ENCODE measurements at places on chromosomes 2 and 18.

DNA sequence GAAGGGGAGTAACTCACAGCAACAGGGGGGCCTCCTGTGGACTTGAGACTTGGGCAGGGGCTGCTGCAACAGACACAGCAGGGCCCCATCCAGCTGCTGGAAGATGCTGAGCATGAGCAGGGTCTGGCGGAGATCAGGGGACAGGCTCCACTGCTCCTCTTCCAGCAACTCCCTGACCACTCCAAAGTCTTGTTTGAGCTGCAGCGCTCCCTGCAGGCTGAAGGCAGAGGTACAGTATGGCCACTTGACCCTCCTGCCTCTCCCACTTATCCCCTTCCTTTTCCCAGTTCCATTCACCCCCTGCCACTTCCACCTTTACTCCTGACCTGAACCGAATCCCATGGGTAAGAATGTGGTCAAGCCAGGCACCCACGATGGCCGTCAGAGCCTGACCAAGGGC is 2.4 kb upstream of the MRPL53 start:
- H3K4me1 ChIP-seq: peaks cover 9% of the 10 kb centered on the region
- peaks cover 16% of the 10 kb centered on the region for H3K36me3 ChIP-seq
- H3K4me3 ChIP-seq: no peak overlapping the region
- H3K27ac ChIP-seq: no peak overlapping the region
- DNase-seq: no peak
- no peaks in the 10 kb centered on the region for H3K27me3 ChIP-seq

DNA sequence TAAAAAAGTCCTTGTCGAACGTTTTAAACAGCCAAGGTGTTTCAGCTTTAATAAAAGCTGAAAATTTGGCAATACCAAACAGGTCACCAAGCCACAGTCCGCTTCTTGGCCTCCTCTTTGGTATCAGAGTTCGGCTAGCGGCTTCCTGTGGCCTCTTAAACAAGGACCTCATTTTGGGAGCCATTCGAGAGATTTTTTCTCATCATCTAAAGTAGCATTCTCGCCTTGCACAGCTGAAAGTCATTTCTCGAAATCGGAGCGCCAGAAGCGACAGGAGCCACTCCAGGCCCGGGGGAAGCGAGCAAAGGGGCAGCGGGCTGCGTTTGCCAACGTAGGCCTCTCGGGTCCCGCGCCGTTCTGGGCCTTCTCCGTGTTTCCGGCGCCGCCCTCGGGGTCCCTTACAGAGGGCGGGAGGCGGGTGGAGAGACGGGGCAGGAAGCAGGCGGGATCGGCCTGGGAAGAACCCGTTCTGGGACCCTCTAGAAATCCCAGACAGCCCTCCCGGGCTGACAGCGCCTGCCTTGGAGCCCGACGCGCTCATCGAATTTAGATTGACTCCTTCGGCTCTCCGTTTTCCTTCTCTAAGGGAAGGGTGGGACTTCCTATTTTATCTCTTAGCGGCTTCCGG is 522 bp upstream of the ZNF407 start:
- peaks cover 20% of the 10 kb centered on the region for H3K4me1 ChIP-seq
- H3K4me3 ChIP-seq: peak overlapping the region; percentile 95
- peak overlapping the region; percentile 97 for H3K27ac ChIP-seq
- no peak for DNase-seq

- no peaks in the 10 kb centered on the region for H3K36me3 ChIP-seq
- H3K4me3 ChIP-seq: no peak overlapping the region
- peaks cover 8% of the 10 kb centered on the region for H3K4me1 ChIP-seq
- H3K27ac ChIP-seq: no peak overlapping the region
- peaks cover 8% of the 10 kb centered on the region for H3K27me3 ChIP-seq
These were observed 156.9 kb upstream of the GLI2 start for GRCh38 chr2:120578576-120579352.

- peak overlapping the region; percentile 85 for H3K27ac ChIP-seq
- peaks cover 35% of the 10 kb centered on the region for H3K4me1 ChIP-seq
- no peaks in the 10 kb centered on the region for H3K27me3 ChIP-seq
- peak overlapping the region; percentile 46 for H3K4me3 ChIP-seq
These were observed 15.1 kb downstream of the CLIP4 start for GRCh38 chr2:29130295-29130694.
